ENCODE measurements at places on chromosomes 5 and 9.
A peak's percentile ranks its signal among the peaks of the same experiment; 100 is the strongest.

DNA sequence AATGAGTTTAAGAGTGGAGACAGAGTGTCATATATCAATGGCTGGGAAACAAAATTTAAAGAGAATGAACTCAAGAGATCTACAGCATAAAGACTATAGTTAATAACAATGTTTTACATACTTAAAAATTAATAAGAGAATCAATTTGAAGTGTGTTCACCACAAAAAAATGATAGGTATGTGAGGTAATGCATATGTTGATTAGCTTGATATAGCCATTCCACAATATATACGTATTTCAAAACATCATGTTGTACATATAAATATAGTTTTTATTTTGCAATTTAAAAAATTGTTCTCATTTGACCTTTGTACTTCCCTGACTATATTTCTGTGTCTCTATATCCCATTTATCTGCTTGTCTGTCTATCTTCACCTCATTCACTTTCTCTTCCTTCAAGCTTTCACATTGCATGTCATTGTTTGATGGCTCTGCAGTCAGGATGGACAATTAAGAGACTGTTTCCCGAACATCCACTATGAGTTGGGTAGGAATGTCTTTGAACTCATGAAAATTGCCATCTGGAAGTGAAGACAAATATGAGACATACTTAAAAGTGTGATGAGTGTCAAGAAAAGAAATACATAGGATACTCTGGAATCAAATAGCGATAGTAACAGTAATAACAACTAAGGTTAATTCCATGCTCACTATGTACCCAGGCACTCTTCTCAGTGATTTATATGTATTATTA lies 359.9 kb upstream of the ACTBL2 start:
- DNase-seq, result no peak

- DNase-seq, result peak; percentile 25
Observed at GRCh38 chr5:171601266-171601881, 181.9 kb downstream of the FGF18 start.

GRCh38 chr9:38431116-38431515 lies 6.9 kb upstream of the IGFBPL1 start:
- no peak for DNase-seq

DNA sequence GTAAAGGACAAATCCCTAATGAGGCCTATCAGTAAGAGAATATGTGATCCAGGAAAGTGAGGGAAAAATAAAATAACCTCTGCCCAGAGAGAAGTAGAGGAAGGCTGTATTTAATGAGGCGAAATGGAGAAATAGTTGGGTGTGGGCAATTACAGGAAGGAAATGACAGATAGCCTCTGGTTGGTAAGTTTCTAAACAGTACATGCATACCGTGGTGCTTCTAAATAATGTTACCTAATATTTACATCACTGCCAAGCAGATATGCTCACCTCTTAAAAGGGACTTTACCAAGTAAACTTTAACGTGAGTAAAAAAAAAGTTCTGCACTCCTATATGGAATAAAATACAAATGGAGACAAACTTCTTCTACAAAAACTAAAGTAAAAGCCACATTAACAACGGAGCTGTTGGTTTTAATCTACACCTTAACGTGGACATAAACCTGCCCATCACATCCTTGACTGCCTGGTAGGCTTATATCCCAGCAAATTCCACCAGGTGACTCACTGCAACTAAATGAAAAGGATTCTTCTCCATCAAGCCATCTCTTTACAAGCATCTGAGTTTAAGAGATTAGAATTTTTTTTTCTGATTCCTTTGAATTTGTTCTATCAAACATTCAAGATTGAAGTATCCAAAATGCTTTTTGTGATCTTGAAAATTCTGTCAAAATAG lies 12.4 kb downstream of the NFIL3 start:
- no peak for DNase-seq

- DNase-seq, result no peak
Observed at GRCh38 chr5:80059354-80059980, 24.3 kb downstream of the THBS4 start.

DNA sequence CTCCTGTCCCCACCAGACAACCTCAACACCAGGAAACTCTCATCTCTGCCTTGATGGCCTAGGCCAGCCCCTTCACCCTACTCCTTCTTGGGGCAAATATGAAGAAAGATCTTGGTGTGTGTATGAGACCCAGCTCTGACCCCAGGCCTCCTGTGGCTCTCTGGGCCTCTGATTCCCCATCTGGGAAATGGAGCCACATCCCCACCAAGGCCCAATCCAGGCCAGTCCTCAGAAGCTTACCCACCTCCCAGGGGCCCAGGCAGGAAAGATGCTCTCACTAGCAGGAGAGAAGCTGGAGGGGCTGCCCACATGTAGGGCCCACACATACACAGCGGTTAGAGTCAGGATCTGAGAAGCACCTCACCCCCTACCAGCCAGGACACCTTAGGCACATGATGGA lies 38.9 kb downstream of the BICD2 start:
- DNase-seq, result no peak

GRCh38 chr5:149611326-149611725 lies 30.0 kb downstream of the ARHGEF37 start:
- DNase-seq, result no peak

DNA sequence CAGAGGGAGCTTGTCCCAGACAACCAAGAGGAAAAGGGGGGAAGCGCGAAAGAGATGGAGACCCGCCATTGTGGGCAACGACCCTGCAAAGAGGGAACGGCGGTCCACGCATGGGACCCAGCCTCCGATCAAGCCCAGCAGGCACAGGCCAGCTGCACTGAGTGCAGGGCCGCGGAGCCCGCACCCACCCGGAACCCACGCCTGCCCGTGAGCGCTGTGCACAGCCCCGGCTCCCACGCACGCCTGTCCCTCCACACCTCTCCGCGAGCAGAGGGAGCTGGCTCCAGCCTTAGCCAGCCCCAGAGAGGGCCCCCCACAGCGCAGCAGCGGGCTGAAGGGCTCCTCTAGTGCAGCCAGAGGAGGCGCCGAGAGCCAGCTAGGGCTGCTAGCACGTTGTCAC lies 416.5 kb downstream of the DMRTA1 start:
- no peak for DNase-seq

DNA sequence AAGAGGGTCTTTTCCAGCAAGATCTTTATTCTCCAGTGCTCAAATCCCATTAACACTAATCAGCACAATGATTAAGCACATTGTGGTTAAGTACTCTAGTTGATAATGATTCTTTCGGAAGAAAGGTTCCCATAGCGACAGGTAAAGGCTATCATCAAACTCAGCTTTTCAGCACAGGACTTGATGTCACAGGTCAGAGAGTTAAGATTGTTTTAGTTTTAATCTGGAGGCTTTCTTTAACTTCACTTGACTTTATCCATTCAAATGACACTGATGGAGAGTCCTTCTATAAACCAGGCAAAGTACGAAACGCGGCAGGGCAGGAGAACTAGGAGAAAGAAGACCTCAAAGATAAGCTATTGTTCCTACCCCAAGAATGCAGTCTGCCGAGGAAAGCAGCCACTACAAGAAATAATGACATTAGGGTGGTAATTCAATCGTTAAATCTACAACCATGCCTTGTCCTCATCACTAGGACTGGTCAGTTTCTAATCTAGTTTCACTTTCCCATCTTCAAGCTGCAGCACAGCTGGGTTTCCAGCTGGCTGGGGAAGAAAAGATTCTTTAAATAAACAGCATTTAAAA lies 4.6 kb downstream of the NRG2 start:
- DNase-seq, result no peak

- no peak for DNase-seq
Observed at GRCh38 chr5:40958811-40959210, 49.5 kb downstream of the C7 start.

DNA sequence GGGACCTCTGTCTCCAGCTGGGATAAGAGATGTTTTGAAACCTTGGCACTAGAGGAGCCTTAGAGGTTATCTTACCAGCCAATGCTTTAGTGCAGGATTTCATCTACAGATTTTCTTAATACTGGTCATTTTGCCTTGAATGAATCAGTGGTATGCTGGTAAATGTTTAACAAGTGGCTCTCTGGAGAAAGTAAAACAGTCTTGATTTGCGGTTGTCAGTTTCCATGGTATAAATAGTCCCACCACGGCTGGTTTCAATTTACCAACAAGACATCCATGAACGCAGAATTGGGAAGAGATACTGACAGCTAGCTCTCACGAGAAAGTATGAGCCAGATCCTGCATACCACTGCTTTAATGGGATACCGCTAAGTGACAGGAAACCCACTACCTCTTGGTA lies 56.7 kb upstream of the CXCL14 start:
- no peak for DNase-seq

- no peak for DNase-seq
Observed at GRCh38 chr5:76971511-76971910, 18.7 kb downstream of the CRHBP start.

- DNase-seq, result no peak
Observed at GRCh38 chr9:129471201-129472019, 149.5 kb downstream of the C9orf50 start.

DNA sequence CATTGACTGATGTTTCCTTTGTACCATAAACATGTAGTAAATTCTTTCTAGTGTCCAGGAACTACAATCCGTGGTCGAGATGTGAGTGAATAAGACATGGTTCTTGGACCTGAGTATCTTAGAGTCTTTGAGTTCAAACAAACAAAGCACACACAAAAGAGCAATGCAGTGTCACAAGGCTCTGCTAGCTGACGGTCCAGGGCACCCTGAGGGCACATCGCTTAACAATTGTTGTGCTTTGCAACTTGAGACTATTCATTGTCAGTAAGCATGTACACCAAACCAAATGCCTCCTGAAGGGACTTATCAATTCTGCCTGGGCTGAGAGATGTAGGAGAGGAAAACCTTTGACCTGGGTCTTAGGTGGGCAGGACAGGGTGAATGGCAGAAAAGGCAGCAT lies 84.8 kb downstream of the CAMK4 start:
- no peak for DNase-seq

GRCh38 chr5:108637134-108637533 lies 110.6 kb upstream of the FER start:
- no peak for DNase-seq

DNA sequence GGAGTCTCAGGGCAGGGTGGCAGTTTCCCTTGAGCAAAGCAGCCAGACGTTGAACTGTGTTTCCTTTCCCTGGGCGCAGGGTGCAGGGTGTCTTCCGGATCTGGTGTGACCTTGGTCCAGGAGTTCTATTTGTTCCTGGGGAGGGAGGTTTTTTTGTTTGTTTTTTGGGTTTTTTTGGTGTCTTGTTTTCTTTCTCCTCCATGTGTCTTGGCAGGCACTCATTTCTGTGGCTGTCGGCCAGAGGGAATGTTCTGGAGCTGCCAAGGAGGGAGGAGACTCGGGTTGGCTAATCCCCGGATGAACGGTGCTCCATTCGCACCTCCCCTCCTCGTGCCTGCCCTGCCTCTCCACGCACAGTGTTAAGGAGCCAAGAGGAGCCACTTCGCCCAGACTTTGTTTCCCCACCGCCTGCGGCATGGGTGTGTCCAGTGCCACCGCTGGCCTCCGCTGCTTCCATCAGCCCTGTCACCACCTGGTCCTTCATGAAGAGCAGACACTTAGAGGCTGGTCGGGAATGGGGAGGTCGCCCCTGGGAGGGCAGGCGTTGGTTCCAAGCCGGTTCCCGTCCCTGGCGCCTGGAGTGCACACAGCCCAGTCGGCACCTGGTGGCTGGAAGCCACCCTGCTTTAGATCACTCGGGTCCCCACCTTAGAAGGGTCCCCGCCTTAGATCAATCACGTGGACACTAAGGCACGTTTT lies 3.5 kb upstream of the PHYHD1 start:
- DNase-seq, result no peak

DNA sequence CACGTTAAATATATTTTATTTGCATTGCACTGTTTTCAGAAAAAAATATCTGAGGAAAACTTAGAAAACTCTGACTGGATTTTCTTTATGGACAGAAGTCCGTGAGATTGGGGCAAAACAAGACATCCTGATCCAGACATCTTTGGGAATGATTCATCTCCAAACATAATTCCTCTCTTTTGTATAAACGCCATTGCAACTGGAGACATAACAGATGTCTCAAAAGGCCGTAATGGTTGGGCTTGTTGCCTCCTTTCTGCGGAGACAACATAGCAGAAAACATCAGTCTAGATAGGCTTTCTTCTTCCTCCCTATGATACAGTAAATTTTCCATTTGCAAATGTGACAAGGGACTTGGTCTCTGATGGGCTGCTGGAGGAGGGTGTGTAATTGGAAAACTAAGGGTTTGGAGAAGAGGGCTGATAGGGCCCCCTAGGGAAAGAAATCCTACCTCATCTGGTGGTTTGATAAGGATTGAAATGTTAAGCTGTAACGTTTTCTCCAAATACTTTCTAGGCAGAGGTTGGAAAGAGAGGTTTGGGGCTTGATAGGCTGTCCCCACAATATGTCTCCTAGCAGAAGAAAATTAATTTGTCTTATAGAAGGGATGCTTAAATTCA lies 631.5 kb upstream of the ST8SIA4 start:
- no peak for DNase-seq

DNA sequence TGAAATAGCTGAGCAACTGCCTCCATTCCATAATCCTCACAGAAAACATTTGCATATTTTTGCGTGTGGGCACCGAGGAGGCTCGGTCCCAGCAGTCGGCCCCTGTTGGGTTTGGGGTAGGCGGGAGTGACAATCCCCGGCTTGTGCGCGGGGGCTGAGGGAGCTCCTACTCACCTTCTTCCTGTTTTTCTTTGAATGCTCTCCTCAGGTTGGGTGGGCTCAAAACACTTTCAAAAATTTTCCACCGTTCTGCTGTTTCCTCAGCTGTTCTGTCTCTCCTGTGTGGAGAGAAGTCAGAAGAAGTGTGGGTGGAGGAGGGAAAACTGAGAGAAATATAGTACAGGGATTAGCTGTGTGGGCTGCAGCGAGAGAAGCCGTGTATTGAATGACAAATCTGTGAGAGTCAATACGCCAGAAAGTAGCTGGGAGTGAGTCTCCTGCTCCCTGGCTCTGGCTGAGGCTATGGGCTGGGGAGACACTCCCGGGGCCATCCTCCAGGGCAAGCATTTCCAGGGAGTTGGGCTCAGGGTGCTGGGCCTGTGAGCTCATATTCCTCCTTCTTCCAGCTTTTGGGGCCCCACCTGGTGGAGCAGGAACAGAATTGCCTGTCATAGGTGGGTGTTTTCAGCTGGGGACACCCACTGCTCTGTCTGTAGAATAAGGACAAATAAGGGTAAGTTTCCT lies 84.7 kb downstream of the CMYA5 start:
- no peak for DNase-seq

DNA sequence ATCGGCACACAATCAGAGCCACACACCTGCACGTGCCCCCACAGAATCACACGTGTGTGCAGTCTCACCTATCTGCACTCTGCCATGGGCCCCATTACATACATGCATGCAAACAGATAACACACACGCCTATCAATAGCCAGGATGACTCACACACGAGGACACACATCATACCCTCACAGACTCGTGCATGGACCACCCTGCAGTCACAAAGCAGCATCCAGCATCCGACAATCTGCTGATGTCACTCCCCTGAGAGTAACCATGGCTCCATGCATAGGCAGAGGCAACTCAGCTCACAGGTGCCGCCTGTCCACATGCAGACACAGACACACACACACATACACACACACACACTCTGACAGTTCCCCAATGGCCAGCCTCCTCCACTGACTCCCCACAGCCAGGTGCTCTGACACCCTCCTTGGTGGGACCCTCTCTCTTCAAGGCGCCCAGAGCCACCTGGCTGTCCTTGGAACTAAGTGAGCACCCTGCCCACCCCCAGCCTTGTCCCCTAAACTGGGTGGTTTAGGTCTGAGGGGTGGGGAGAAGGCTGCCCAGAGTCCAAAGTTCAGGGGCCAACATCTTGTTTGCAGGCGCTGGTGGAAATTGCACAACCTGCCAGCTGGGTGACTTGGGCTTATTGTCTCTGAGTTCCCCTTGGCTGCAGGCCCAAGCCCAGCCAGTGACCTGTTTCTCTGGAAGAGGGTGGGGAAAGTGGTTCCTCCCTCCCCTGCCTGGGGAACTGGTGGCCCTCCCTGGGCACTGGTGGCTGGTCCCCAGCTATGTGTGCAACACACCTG lies 34.6 kb upstream of the NEK6 start:
- no peak for DNase-seq

GRCh38 chr5:166032601-166033000 lies 2258.8 kb upstream of the WWC1 start:
- no peak for DNase-seq

Measured in stimulated activated CD4-positive, alpha-beta T cell treated with anti-CD3 and anti-CD28 coated beads, TNF-alpha, amount 100 ng/mL, for 24 hours (primary cell).